ENCODE measurements at places on chromosomes 12 and 14. TPM values are rescaled to one million over a fixed set of nuclear protein-coding genes. Genes with fewer than 3 reads are reported as not detected.

Gene KRT6A
- not detected for total RNA-seq

Gene PLA2G1B
- total RNA-seq, result 1.3 TPM

Gene LHX5
- total RNA-seq, result not detected

Gene KIF5A
- 1.3 TPM for total RNA-seq

Gene REP15
- 0.54 TPM for total RNA-seq

Gene CCDC38
- under 0.01 TPM for total RNA-seq

Gene SLC39A5
- total RNA-seq, result 0.54 TPM

Gene ZBTB42
- 11.8 TPM for total RNA-seq

Gene TMEM117
- 3.0 TPM for total RNA-seq

Gene TAC3
- total RNA-seq, result not detected

Gene GLS2
- total RNA-seq, result 0.81 TPM

Gene GNB3
- 1.9 TPM for total RNA-seq

Gene TRHDE
- under 0.01 TPM for total RNA-seq

Gene SRGAP1
- total RNA-seq, result 0.27 TPM

Gene KLRD1
- total RNA-seq, result under 0.01 TPM

Gene FOXN4
- total RNA-seq, result under 0.01 TPM

Gene GALNT16
- total RNA-seq, result under 0.01 TPM

Gene CACNA1C
- total RNA-seq, result 0.54 TPM

Gene CDC42BPB
- 24.0 TPM for total RNA-seq

Gene ZDHHC22
- total RNA-seq, result not detected

Gene MORN3
- 0.54 TPM for total RNA-seq

Gene BDKRB1
- not detected for total RNA-seq

Gene BCL11B
- under 0.01 TPM for total RNA-seq

Gene MANSC4
- total RNA-seq, result under 0.01 TPM

Gene ARHGEF40
- 35.5 TPM for total RNA-seq

Gene C3AR1
- 2.2 TPM for total RNA-seq

Gene LMNTD1
- total RNA-seq, result not detected

Gene LRTM2
- under 0.01 TPM for total RNA-seq

Gene METTL17
- total RNA-seq, result 58.4 TPM

Gene LALBA
- not detected for total RNA-seq

Gene SYT1
- 0.81 TPM for total RNA-seq

Gene DCN
- total RNA-seq, result not detected

Gene GPR84
- 0.81 TPM for total RNA-seq

Gene EML5
- total RNA-seq, result 0.54 TPM

Gene ANHX
- total RNA-seq, result not detected

Gene FANCM
- 8.6 TPM for total RNA-seq

Gene CLEC2D
- 5.9 TPM for total RNA-seq

Gene PSME2
- total RNA-seq, result 38.0 TPM

Gene SERPINA12
- not detected for total RNA-seq

Gene ALG10
- total RNA-seq, result 24.8 TPM

Gene POTEG
- not detected for total RNA-seq

Gene OR6C6
- total RNA-seq, result not detected

Gene SLC5A8
- total RNA-seq, result not detected

Gene RNASE7
- total RNA-seq, result not detected

Gene NKX2-1
- not detected for total RNA-seq

Data from hematopoietic multipotent progenitor cell (in vitro differentiated cells).